ENCODE measurements at places on chromosomes 1 and 21. TPM values are rescaled to one million over a fixed set of nuclear protein-coding genes. Genes with fewer than 3 reads are reported as not detected.

GRCh38 chr21:31184459-31184858 lies 146.2 kb upstream of the KRTAP19-8 start:
- DNase-seq = no peak
- no peak overlapping the region for H3K4me3 ChIP-seq
- no peak overlapping the region for H3K27ac ChIP-seq
- H3K27me3 ChIP-seq = no peaks in the 10 kb centered on the region
- H3K36me3 ChIP-seq = no peaks in the 10 kb centered on the region

DNA sequence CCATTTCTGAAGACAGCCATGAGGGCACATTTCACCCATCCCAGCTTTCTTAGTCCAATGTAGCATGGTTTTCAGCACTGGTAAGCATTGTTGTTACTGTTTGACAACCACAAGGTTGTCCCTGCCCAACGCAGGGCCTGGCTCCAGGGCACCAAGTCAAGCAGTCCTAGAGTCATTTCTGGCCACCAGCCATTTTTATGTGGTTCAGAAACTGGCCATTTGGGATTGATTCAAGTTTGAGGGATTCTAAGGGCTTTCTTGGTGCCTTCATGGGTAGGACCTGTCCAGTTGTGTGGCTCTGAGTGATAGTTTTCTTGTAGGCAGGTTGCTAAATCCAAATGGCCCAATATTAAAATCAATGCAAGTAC lies 535.4 kb upstream of the USP24 start:
- no peaks in the 10 kb centered on the region for H3K4me1 ChIP-seq
- no peaks in the 10 kb centered on the region for H3K27me3 ChIP-seq
- H3K27ac ChIP-seq = no peak overlapping the region
- H3K4me3 ChIP-seq = no peak overlapping the region

DNA sequence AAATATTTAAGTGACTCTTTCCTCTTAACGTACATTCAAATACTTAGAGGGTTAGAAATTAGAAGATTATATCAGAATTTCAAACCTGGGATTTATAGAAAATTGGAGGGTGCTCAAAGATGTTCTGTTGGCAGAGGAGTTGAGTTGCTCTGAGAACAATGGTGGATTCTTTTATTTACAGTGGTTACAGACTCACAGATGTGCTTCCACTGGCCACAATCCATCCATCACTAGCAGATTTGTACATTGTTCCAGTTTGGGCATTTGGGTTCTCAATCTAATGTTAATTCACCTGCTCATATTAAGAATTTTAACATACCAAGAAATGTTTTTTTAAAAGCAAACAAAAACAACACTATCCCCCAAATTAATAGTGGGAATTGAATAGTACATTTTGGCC lies 23.5 kb downstream of the DNAJC6 start:
- no peak overlapping the region for H3K4me3 ChIP-seq
- no peaks in the 10 kb centered on the region for H3K27me3 ChIP-seq
- DNase-seq = no peak
- no peak overlapping the region for H3K27ac ChIP-seq
- H3K36me3 ChIP-seq = no peaks in the 10 kb centered on the region

DNA sequence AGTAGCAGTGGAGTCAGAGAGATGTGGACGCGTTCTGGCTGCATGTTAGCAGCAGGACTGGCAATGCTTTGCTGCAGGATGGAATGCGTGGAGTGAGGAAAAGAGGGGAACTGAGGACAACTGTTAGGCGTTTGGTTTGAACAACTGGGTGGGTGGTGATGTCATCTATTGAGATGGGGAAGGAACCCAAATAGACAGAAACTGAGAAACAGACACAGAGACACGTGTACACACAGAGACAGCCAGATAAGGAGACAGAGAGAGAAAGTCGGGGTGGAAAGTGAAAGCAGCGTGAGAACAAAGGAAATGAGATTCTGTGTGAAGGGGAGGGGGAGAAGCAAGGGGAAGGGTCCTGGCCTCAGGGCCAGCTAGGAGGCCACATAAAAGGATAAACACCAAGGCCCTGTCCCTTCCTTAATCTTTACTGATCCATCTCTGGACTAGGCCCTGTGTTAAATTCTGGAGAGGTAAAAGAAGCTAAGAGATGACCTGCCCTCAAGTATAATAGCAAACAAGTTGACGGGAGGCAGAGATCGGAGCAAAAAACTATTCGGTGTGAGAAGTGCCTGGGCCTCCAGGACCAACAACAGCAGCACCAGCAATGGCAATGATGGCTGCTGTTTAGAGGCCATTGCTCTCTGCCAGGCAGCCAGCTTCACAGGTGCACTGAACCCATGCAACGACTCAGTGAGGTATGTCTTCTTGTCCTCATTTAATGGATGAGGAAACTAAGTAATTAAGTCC lies 31.6 kb downstream of the VWA5B1 start:
- H3K27me3 ChIP-seq = peaks cover 23% of the 10 kb centered on the region
- no peak for DNase-seq
- H3K27ac ChIP-seq = no peak overlapping the region
- no peak overlapping the region for H3K4me3 ChIP-seq
- no peaks in the 10 kb centered on the region for H3K4me1 ChIP-seq

DNA sequence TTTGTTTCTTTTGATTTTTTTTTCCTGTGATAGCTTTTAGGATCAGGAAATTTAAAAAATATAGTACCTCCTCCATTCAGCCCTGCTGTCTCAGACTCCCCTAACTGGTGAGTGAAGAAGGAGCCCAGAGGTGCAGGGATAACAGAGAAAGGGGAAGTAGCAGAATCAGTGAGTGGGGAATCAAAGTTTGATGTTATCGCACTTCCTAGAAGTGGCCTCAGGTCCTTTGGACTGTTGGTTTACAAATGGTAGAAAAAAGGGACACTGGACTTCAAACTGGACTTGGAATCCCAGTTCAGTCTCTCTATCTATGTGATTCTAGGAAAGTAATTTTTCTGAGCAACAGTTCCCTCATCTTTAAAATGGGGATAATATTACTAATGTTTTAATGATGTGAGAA lies 99.5 kb downstream of the FGGY start:
- peaks cover 36% of the 10 kb centered on the region for H3K4me1 ChIP-seq
- no peaks in the 10 kb centered on the region for H3K27me3 ChIP-seq
- H3K27ac ChIP-seq = no peak overlapping the region
- H3K4me3 ChIP-seq = no peak overlapping the region

DNA sequence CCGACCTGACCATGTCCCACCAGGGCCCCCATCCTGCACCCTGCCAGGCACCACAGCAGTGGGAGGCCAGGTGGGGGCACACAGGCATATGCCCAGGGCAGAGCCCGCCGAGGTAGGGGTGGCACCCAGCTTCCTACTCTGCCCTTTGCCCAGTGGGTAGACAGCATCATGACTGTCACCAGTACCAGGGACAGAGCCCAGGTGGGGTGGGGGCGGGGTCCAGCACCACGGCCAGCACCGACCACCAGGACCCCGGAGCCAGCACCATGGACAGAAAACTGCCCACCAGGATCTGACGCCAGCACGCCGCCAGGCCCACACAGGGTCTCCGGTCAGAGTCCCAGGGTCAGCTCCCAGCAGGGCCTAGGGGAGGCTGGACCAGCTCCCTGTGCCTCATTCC lies 3.8 kb downstream of the TAS1R3 start:
- H3K4me1 ChIP-seq = peaks cover 15% of the 10 kb centered on the region
- no peak overlapping the region for H3K4me3 ChIP-seq
- H3K36me3 ChIP-seq = no peaks in the 10 kb centered on the region
- H3K27ac ChIP-seq = no peak overlapping the region
- no peak for DNase-seq

DNA sequence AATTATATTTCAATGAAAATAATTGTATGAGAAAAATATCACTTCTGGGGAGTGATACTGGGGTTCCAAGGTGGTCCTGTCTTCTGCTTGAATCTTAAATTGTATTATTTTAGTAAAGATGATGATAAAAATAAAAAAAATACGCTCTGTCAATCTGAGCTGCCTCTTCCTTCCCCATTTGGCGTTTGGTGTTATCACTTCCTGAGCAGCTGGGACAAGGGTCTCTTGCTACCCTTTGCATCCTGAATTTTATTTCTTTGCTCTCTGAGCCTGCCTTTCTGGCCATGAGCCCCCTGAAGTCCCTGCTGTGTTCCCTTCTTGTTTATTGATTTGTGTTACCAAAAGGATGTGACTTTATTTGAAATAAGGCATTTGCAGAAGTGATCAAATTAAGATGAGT lies 111.0 kb downstream of the KCNJ6 start:
- H3K27ac ChIP-seq = no peak overlapping the region
- H3K4me3 ChIP-seq = no peak overlapping the region
- H3K36me3 ChIP-seq = no peaks in the 10 kb centered on the region
- H3K4me1 ChIP-seq = peaks cover under 1% of the 10 kb centered on the region

- H3K27ac ChIP-seq = no peak overlapping the region
- peaks cover 33% of the 10 kb centered on the region for H3K4me1 ChIP-seq
- H3K36me3 ChIP-seq = no peaks in the 10 kb centered on the region
- DNase-seq = no peak
- H3K4me3 ChIP-seq = no peak overlapping the region
These were observed 5.0 kb upstream of the ZC3H12A start for GRCh38 chr1:37469386-37469785.

DNA sequence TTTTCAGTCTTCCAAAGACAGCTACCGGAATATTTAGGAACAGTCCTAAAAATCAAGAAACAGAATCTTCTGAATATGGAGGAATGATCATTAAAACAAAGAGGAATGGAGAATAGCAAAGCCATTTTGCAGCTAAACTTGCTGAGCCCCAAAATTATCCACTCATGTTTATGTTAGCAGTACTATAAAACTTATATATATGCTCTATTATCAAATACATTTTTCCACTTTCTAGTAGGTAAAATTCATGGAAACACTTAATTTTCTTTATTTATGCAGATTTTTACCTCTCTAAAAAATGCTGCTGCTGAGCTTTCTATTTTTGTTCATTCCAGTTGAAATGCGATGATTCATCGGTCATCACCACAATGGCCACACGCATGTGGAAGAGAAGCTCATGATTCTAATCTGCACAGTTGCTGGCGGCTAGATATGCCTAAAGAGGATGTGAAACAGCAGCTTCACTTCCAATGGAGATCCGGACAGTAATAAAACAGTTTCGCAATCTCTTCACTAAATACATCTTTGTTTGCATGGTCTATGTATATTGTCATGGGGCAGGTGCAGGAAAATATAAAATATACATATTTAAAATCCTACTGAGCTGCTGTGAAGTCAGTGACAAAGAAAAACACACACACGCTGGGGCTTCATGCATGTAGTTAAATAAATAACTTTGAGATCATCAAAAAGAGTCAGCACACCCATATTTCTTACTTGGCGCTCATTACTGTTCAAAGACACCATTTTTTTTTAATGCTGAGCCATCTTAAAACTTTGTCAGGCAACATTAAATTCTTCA lies 292.2 kb downstream of the SMYD3 start:
- no peaks in the 10 kb centered on the region for H3K27me3 ChIP-seq
- H3K36me3 ChIP-seq = no peaks in the 10 kb centered on the region
- DNase-seq = peak; percentile 62
- H3K27ac ChIP-seq = peak overlapping the region; percentile 21
- H3K4me3 ChIP-seq = no peak overlapping the region

- H3K27me3 ChIP-seq = peaks cover 4% of the 10 kb centered on the region
- no peaks in the 10 kb centered on the region for H3K36me3 ChIP-seq
- no peak for DNase-seq
- H3K4me3 ChIP-seq = no peak overlapping the region
- no peaks in the 10 kb centered on the region for H3K4me1 ChIP-seq
These were observed 38.9 kb upstream of the ZBTB18 start for GRCh38 chr1:244012202-244012601.

DNA sequence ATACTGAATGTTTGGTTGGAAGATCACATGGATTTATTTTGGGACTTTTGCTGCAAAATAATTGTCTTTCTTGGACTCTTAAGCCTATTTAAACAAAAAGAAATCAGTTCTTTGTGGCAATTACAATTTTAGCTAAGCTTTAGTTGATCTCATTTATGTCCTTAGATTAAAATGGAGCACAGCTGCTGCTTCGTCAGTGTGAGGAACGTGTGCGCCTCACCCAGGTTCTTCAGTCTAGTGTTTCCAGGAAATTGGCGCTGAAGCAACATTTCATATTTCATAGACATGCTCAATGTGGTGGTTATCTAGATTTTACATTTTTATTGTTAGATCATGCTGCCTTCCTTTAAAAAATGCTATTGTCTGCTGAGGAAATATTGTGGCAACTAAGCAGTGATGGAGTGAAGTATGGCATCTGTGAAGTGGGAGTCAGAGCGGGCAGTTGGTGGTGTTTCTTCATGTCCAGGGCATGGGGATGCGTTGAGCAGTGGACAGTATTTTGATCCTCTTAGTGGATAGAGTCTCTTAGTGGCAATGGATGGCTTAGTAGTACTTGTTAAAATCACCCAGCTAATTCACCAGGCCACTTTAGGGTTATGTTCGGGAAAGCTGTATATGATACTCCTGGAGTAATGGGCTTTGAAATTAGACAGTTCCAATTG lies 5.6 kb downstream of the DDI2 start:
- no peaks in the 10 kb centered on the region for H3K27me3 ChIP-seq
- H3K36me3 ChIP-seq = no peaks in the 10 kb centered on the region
- no peak for DNase-seq
- H3K27ac ChIP-seq = peak overlapping the region; percentile 4

Gene IGSF9
- total RNA-seq = 8.2 TPM

Gene CELA3B
- total RNA-seq = not detected

Gene RPTN
- not detected for total RNA-seq

Gene TSSK3
- 1.4 TPM for total RNA-seq

Gene NBPF8
- total RNA-seq = 19.1 TPM

Gene KIF14
- total RNA-seq = 2.2 TPM
